ENCODE measurements at places on chromosomes 12 and 14. TPM values are rescaled to one million over a fixed set of nuclear protein-coding genes. Genes with fewer than 3 reads are reported as not detected.

The CIDEB gene
- total RNA-seq = not detected

The KRT74 gene
- total RNA-seq = not detected

The ATP2B1 gene
- total RNA-seq = 29.9 TPM

The GYS2 gene
- not detected for total RNA-seq

The FGF6 gene
- not detected for total RNA-seq

The NRIP2 gene
- total RNA-seq = not detected

The ADAM21 gene
- not detected for total RNA-seq

The NUAK1 gene
- total RNA-seq = 18.9 TPM

The APOLD1 gene
- 0.71 TPM for total RNA-seq

The SYNDIG1L gene
- 3.0 TPM for total RNA-seq

GRCh38 chr12:19704966-19705365 lies 265.7 kb downstream of the AEBP2 start:
- DNase-seq = no peak

DNA sequence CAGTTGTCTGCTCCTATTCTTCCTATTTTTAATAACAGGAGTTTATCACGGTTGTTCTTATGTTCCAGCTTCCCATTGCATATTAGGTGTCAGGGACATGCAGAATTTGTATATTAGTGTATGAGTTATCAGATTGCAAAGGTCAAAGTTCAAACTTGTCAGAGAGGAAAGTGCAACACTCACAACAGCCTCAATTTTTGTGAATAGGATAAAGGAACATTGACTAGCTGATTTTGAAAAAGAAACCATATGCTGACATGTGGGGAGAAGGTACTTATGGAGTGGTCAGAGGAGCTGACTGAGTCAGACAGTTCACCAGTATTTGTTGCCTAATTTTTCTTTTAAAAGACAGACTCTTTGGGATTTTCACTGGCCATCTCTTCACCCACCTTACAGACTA lies 222.1 kb downstream of the C12orf50 start:
- no peak for DNase-seq

GRCh38 chr14:88411039-88411438 lies 25.6 kb downstream of the SPATA7 start:
- DNase-seq = peak; percentile 42

GRCh38 chr12:93913845-93914244 lies 234.5 kb upstream of the PLXNC1 start:
- DNase-seq = no peak

GRCh38 chr12:13093848-13094220 lies 9.6 kb downstream of the GSG1 start:
- DNase-seq = no peak

DNA sequence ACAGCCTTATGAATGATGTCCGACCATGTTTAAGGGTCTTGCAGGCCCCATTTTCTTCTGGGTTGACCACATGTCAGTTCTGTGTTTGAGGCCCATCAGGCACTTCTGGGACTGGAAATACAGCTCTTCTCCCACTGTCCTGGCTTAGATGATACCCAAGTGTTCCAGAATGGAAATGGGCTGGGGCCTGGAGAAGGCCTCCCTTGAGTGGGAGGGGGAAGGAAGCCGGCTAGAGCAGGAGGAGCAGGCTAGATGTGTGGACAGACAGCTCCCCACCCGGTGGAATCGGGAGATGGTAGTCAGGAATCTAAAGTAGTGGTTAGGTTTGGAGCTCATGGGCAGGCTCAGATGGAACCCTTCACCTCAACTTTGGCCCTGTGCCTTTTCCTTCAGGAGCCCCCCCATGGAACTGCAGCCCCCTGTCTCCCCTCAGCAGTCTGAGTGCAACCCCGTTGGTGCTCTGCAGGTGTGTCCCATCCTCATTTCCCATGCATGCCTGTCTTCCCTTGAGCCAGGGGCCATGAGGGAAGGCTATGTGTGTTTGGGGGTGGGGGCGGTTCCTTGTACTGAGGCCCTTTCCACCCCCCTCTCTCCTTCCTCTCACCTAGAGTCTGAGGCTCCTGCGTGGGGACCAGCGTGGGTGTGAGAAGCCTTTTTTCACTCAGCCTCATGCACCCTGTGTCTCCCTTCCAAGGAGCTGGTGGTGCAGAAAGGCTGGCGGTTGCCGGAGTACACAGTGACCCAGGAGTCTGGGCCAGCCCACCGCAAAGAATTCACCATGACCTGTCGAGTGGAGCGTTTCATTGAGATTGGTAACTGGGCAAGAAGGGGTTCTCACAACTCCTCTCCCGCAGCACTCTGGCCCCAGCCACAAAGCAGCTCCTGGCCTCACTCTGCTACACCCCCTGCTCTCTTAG lies 3.0 kb downstream of the NPFF start:
- DNase-seq = no peak

DNA sequence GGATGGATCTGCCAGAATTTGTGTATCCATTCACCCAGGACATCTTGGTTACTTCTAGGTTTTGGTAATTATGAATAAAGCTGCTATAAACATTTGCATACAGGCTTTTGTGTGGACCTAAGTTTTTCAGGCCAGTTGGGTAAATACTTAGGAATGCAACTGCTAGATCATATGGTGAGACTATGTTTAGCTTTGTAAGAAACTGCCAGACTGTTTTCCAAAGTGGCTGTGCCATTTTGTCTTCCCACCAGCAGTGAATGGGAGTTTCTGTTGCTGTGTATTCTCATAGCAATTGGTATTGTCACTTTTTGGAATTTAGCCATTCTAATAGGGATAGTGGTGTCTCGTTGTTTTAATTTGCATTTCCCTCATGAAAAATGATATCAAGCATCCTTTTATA lies 133.0 kb downstream of the KIF26A start:
- no peak for DNase-seq

DNA sequence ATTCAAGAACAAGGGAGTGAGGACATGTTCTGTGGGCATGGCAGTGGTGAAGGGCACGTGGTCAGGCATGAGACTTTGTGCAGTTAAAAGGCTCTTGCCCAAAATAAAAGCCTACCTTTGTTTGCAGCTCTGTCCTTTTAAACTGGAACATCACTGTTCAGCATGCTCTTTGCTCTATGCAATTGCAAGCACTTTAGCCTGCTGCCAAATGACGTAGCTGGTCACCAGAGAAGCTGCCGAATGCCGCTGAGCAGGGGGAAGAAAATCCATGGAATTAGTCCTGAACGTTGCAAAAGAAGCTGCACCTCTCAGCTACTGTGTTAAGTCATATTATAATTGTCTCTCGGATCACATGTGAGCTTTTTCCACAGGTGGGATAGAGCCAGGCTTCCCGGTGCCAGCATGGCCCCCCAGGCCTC lies 176.3 kb upstream of the DIO2 start:
- DNase-seq = no peak

DNA sequence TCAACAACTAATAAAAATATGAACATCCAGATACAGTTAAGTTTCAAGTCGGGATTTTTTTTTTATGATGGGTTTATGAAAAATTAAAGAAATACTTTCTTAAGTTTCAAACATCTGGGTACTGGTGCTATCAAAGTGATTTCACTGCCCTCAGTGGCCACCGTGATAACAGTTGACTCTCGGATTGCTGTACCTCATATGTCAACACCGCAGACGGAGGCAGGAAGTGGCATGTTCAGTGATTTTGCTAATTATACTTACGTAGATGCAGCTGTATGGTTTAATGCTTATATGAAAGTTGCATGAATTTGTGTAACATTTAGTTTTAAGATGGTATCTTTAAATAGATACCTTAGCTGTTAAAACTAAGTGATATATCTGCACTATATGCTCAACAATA lies 20.8 kb upstream of the FBLN5 start:
- DNase-seq = no peak

DNA sequence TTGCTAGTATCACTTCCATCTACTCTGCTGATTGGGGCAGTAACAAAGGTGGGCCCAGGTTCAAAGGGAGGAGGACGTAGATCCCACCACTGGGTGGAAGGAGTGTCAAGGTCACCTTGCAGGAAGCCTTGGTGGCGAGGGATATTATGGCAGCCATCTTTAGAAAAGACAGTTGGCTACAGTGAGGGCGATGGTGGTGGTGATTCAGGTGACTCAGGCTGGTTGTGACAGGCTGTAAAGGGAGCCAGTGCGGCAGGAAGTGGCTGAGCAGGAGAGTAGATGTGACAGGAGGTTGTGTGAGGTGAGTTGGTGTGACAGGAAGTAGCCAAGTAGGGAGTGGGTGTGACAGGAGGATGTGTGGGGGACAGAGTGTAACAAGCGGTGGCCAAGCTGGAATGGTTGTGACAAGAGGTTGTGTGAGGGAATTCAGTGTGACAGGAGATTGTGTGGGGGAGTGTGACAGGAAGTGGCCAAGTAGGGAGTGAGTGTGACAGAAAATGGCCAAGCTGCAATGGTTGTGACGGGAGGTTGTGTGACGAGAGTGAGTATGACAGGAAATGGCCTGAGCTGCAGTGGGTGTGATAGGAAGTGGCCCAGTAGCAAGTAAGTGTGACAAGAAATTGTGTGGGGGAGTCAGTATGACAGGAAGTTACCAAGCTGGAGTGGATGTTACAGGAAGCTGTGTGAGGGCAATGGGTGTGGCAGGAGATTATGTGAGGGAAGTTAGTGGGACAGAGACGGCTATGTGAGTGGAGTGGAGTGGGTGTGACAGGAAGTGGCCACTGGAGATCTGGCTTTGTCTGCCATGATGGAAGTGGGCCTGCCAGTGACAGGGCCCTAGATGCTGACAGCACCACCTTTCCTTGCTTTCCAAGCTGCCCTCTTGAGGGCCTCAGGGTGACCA lies 136.5 kb upstream of the MYL2 start:
- DNase-seq = no peak

GRCh38 chr12:77062396-77062795 lies 3.0 kb downstream of the E2F7 start:
- no peak for DNase-seq

DNA sequence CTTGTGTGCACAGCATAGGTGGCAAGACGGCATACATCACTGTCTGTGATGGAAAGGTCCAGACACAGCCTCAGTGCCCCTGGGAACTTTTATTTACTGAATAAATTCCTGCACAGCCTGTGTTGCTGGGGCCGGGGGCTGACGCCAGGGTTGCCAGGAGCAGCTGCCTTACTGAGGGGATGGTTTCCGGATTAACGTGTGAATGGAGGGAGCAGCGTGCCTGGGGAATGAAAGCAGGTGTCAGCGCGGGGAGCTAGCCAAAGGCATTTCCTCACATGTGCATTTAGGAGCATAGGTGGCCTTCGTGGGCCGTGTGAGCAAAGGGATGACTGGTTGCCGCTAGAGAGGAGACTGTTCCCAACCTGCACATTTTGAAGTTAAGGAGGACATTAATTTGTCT lies 41.6 kb downstream of the SFSWAP start:
- no peak for DNase-seq

DNA sequence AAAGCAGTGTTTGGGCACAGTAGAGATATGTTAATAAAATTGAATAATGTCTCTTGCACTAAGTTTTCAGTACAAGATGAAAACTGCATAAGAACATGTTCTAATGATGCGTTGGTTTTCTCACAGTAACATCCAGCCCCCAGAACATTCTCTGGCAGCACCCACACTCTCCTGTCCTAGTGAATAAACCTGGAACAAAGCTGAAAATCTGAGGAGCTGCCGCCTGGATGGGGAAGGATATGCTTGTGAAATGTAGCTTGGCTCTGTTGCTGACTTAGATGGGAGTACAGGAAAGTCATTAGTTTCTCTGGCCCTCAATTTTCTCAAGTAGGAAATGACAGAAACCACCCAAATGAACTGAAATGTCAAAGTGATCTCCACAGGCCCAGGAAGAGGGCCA lies 323.8 kb downstream of the APAF1 start:
- no peak for DNase-seq

DNA sequence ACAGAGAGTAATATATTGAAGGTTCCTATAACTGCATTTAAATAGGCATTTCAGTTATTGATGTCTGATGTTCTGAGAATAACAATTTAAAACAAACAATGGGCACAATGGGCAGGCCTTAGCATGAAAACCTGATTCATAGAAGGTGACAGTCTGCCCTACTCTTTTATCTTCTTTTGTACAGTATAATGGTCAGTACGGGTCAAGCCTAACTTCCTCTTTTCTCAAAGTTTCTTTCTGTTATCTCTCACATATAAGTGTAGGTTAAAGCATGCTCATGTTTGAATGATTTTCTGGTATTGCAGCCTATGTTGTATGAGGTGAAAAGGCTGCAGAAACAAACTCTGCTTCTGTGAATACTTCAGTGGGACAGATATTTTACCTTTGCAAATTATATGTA lies 14.2 kb downstream of the FKBP3 start:
- DNase-seq = no peak

DNA sequence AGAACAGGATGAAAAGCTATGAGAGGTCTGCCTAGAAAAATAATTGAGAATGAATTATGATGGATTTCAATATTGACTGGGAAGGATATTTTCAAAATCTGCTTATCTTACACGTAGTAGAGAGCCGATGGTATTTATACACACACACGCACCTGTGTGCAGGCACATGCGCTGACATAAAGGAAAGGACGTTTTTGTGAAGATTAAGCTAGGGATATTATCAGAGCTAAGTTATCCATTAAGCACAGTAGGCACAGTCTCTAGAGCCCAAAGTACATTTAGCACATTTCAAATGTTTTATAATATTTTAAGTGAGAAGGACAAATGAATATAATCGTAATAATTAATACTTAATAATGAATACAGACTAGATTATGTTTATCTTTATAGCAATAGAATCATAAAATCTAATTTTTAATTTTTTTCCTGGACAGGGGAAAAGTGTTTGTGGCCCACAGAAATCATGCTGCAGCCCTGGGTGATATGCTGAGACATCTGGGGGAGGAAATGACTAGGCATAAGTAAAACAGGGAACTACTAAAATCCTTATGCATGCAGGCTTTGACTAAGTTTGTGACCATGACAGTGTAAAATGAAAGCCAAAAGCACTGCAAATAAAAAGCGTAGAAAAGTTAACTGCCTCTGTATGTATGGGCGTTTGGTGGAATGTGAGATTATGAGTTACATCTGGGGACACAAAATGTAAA lies 146.1 kb downstream of the KITLG start:
- no peak for DNase-seq

Measured in H1 (cell line).